ENCODE measurements at places on chromosomes 6 and 20.

- no peak for DNase-seq
These were observed 13.3 kb upstream of the DST start for GRCh38 chr6:56655996-56656395.

DNA sequence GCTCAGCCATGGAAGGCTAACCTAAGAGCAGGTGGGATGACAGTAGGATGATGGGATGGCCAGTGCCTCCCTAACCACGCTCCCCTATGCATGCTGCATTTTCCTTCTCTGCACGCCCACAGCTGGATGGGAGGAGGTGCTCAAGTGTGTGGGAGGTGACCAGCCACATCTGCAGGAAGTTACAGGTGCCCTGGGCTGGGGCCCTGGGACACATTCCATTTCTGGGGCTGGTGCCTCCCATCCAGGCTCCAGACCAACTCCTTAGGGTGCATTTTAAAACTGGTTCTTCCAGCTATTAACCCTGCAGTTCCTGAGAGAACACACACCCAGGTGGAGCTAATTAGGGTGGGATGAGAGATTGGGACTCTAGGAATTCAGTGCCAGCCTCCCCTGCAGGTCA, 135.3 kb upstream of the ARMC2 start:
- no peak for DNase-seq

- no peak for DNase-seq
These were observed 34.0 kb upstream of the BMP6 start for GRCh38 chr6:7691675-7692452.

- peak; percentile 18 for DNase-seq
These were observed 7.6 kb downstream of the TREM1 start for GRCh38 chr6:41278699-41279405.

- DNase-seq: no peak
These were observed 255.8 kb downstream of the HDGFL1 start for GRCh38 chr6:22825210-22825609.

GRCh38 chr20:19673575-19673974, 84.5 kb upstream of the RIN2 start:
- no peak for DNase-seq

DNA sequence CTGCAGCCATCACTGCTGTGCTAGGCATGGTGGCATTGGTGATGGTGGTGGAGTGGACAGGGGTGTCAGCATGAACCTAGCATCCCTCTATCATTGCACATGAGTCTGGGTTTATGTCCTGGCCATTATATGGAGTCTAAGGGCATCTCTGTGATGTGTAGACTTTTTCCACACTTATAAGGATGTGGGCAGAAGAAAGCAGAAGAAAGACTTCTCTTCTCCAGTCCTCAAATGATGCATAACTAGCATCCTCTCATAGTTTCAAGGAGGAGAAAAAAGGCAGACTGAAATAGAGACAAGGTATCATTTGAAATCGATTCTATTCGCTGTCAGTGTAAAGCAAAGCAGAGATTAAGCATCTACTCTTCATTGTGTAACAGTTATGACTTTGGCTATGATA, 140.0 kb upstream of the ATXN1 start:
- DNase-seq: no peak

- DNase-seq: no peak
These were observed 25.3 kb downstream of the CD2AP start for GRCh38 chr6:47502920-47503319.

GRCh38 chr6:134060491-134061106, 8.2 kb upstream of the SLC2A12 start:
- DNase-seq: no peak

DNA sequence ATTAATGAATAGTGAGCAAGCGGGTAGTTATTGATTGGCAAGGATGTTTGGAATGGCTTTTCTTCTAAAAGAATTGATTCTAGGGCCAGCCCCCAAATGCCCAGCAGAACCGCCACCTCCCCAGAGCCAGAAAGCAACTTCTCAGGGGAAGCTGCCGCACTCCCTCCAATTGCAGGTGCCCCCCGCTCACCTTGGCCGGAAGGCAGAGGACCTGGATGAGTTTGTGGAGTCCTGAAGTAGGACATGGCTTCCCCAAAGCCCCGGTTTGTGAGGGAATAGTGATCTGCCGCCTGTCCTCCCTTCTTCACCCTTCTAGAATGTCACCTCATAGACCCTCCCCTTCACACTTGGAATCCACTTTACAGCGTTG, at the start of gene SPATA25:
Gene SPATA25 (minus strand): TSS at position 277 of the 370 bp plus-strand sequence. CDS start 32 bp downstream, at position 245.
- DNase-seq: no peak

GRCh38 chr6:85484948-85485347, 35.1 kb downstream of the NT5E start:
- no peak for DNase-seq

DNA sequence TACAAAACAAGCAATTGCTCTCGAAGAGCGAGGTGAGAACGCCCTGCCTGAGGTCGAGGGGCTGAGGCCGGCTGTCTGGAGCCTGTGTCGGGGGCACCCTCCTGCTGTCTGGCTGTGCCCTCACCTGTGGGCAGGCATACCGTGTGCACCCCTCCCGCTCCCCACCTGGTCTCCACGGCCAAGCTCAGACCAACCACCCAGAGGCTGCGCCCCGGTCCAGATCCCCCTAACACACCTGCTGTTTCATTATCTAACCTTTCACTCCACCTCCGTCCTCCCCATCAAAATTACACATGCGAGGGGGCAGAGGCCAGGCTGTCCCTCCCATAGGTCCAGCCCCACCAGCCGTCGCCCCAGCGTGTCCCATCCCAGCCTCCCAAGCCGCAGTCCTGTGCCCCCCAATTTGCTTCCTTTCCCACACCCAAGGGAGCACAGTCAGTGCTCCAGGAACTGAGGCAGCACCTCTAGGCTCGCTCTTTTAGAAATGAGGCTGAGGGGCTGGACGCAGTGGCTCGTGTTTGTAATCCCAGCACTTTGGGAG, 35.2 kb downstream of the NTSR1 start:
- DNase-seq: no peak

- no peak for DNase-seq
These were observed 972 bp downstream of the RNF8 start for GRCh38 chr6:37354526-37355384.

- DNase-seq: no peak
These were observed 9.9 kb downstream of the GRIK2 start for GRCh38 chr6:101403216-101403945.
